Activated effector memory CD4-positive, alpha-beta T cell treated with Interleukin-2 at 50 U/mL for 16 hours (primary cell): ENCODE measurements at places on chromosomes 3 and 15.

- DNase-seq = no peak
Measured at GRCh38 chr3:46527239-46527638, 29.5 kb downstream of the RTP3 start.

- DNase-seq = no peak
Measured at GRCh38 chr3:112143251-112143650, 10.2 kb upstream of the GCSAM start.

- no peak for DNase-seq
Measured at GRCh38 chr3:33791477-33792166, 6.8 kb upstream of the PDCD6IP start.

DNA sequence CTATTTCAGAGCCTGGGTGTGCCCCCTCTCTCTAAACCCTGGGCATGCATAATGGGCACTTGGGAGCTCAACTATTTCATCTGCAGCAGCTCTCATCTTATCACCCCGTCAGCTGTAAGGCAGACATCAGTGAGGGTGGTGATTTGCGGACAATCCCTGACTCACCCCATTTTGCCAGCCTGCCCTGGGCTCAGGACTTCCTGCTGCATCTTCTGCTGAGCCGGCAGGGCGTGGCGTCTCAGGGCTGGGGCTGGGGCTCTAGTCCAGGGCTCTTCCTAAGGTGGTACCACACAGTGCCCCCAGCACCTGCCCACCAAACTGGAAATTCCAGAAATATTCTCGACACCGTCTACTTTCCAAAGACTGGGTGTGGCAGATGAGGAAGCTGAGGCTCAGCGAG lies 925 bp upstream of the PSTPIP1 start:
- peak; percentile 66 for DNase-seq

- no peak for DNase-seq
Measured at GRCh38 chr15:77118882-77119321, 48.0 kb upstream of the TSPAN3 start.

DNA sequence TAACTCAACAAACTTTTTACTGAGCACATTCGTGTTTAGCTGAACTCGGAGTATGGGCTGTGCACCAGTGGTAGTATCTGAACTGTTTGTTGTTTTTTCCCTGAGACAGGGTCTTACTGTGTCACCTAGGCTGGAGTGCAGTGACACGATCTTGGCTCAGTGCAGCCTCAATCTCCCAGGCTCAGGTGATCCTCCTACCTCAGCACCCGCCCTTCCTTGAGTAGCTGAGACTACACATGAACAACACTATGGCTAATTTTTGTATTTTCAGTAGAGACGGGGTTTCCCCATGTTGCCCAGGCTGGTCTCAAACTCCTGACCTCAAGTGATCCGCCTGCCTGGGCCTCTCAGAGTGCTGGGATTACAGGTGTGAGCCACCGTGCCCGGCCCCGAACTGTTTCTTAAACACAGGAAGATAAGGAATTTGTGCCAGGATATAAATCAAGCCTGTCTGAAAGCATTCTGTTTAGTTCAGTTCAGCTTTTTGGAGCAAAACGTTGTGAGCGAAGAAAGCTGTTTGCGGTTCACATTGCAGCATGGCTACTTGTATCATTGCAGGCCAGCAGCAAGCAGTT lies 40.4 kb upstream of the SKOR1 start:
- no peak for DNase-seq

DNA sequence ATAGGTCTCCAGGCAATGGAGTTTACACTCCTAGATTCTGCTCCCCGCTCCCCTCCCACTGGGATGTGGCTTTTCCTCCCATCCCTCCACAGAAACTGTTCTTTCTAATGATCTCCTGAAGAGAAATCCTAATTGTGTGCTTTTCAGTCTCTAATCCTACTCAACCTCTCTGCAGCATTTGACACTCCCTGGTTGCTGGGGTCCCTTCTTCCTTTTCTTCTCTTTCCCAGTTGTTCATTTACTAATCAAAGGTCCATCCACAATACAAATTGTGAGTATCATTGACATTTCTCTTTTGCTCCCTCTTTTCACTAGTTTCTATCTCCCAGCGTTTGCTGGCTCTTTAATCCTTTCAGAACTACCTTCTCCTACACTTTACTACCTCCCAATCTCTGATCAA lies 6.5 kb upstream of the MYH15 start:
- DNase-seq = no peak

GRCh38 chr15:95709959-95710695 lies 620.4 kb upstream of the NR2F2 start:
- DNase-seq = no peak

DNA sequence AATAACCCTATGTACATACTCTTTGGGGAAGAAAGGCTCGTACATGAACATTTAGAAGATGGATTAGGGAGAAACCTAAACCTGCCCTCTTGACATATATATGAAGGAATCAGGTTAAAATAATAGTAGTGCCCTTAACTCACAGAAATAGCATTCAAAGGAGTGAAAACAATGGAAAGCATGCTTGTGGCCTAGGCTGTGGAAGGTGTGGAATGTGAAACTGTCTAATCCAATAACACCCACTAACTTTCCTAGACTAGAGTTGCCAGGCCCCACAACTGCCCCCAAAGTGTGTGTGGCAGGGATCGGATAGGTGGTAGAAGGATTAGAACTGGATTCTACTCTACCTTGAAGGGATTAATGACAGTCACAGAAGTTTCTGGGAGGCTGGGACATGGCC lies 317.4 kb upstream of the LRRFIP2 start:
- no peak for DNase-seq

DNA sequence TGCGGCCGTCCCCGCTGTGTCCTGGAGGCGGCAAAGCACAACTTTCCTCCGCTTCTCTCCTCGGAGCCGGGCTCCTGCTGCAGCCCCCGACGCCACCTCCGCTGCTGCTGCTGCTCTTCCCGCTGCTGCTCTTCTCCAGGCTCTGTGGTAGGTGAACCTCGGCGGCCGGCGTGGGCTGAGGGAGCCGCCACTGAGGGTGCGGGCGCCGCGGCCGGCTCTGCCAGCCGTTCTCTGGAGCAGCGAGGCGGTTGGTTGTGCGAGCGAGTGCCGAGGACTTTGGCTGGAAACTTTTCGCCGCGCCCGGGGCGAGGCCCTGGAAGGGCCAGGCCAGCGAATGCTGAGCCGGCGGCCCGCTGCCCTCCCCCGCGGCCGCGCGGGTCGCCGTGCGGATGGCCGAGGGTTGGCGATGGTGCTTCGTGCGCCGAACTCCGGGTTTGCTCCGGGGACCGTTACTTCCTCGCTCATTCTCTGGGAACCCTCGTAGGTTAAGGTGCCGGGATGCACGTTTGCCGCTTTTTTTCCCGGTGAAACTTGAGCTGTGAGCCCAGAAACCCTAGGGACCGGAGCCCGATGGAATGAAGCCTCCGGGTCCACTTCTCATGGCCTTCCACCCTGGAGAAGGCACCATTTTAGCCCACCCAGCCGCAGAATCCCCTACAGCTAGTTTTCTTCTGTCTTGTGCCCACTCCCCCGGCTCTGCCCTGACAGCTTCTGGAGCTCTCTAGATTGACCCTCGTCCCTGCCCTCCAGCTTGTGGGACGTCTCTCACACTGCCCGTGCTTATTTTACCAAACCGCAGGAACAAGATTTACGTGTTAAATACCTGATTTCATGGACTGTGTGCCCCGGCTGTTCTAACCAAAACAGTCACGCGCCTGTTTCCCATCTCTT lies 660 bp downstream of the NECTIN3 start:
- DNase-seq = peak; percentile 5

DNA sequence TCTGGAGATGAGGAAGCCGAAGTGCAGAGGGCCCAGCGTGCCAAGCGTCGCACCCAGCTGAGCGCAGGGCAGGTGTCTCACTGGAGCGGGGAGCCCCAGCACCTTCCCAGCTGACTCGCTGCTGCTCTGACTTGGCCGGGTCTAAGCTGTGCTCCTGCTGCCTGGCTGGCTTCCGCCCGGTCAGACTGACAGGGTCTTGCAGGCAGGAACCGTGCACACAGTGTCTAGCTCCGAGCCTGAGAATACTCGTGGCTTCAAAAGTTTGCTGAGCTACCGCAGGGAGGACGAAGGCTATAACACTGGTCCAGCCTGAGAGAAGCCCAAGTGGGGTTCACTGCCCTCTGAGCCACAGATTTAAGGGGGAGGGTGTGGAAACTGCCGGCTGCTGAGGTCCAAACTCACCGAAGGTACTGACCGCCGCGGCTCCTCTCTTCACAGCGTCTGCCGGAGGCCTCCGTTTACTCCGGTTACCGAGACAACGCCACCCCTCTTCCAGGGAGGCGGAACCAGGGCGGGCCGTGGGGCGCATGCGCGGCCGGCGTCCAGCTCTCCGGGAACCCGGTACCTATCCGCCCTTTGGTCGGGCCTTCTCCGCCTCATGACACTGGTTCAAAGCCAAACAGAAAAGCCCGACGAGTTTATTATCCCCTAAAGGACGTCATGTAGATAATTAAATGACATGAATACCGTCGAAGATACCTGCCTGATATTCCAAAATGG lies at the start of gene CFAP44:
TSS of gene CFAP44 (minus strand) at position 443 of the 720 bp plus-strand sequence. CDS start 7,829 bp downstream, outside the sequence.
- peak; percentile 17 for DNase-seq

DNA sequence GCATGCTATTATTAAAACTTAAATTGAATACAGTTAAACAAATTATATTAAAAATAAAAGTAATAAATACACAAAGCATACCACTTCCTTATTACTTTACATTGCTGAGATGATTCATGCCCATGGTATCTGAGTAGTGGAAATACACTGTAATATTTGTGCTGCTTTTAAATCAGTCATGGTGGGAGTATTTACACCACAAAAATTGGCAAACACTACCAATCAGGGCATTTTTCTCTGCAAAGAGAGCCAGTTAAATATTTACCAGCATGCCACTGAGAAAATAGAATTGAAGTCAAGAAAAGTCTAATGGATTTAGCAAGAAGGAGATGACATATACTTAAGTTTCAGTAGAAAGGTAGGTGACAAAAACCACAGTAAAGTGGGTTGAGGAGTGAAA lies 19.6 kb downstream of the PPARG start:
- no peak for DNase-seq

- DNase-seq = no peak
Measured at GRCh38 chr3:158563076-158563475, 7.9 kb upstream of the MLF1 start.

DNA sequence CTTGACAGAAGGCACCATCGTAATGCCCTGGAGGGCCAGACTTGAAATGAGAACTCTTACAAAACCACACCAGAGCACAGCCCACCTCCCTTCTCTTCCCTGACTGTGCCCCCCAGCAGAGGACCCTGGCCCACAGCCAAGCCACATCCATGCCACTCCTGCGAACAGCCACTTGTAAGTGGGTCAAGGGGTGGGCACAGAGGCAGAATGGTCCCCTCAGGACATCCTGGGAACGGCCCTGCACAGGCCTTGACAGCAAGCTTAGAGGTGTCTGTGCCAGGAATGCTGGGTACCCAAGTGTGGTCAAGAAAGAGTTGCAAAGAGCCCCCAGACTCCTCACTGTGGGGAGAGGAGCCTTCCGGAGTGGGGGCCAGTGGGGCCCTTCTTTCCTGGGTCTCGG lies 33.3 kb downstream of the HCN4 start:
- no peak for DNase-seq

DNA sequence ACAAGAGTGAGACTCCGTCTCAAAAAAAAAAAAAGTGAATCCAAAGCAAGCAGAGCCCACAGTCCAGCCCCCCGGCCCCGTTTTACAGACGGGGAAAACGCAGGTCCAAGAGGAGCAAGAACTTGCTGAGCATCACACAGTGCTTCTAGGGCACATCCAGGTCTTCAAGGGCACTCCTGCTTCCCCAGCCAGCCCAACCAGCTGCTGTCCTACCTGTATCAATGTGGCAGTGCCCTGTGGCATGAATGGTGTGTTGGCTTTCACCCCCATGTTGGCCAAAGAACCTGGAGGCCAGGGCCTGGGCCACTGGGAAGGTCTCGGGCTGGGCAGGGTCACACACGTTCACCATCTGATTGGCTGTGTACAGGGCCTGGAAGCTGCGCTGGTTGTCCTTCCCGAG lies 4.6 kb downstream of the MAN2C1 start:
- DNase-seq = no peak

GRCh38 chr3:98808071-98808470 lies 44.9 kb downstream of the ST3GAL6 start:
- no peak for DNase-seq

GRCh38 chr3:186931532-186932280 lies 1.4 kb downstream of the ST6GAL1 start:
- peak; percentile 68 for DNase-seq

DNA sequence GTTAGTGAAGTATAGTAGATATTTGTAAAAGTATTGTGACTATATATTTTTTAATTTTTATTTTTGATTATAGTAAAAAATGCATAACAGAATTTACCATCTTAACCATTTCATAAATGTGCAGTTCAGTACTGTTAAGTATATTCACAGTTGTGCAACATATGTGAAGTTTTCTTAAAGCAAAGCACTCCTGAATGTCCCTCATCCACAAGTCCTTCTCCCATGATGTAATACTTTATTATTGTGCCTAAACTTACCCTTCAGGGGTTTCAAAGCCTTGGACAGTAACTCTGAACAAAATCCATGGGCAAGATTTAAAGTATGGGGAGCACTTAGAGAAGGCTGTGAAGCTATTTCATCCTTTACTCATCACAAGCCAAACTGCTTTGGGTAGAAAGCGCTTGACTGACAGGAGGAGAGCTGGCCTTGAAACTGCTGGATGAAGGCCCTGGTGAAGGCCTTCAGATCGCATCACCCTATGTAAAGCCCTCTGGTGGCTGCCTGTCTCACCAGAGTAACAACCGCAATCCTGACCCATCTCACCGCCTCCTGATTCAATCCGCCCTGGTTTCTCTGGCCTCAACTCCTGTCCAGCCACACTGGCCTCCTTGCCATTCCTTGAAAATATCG lies 28.0 kb downstream of the LSM3 start:
- DNase-seq = no peak

DNA sequence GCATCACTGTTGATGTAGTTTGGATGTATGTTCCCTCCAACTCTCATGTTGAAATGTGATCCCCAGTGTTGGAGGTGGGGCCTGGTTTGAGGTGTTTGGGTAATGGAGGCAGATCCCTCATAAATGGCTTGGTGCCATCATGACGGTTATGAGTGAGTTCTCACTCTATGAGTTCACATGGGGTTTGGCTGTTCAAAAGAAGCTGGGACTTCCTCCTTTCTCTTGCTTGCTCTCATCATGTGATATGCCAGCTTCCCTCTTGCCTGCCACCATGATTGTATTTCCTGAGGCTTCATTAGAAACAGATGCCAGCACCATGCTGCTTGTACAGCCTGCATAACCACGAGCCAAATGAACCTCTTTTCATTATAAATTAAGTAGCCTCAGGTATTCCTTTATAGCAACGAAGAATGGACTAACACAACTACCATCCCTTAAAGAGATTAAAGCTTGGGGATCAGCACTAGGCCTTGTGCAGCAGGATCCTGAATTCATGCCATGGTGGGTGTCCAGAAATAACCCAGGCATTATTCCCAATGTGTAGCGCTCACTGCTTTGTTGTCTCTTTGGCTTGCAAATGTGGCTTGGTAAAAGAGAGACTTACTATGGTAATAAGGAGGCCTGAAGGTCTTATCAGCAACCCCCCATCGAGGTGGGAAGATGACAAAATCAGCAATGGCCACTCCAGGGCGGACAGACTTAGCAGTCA lies 41.9 kb downstream of the NDUFB4 start:
- DNase-seq = no peak
